ENCODE measurements at places on chromosomes 12 and 14. TPM values are rescaled to one million over a fixed set of nuclear protein-coding genes. Genes with fewer than 3 reads are reported as not detected.

DNA sequence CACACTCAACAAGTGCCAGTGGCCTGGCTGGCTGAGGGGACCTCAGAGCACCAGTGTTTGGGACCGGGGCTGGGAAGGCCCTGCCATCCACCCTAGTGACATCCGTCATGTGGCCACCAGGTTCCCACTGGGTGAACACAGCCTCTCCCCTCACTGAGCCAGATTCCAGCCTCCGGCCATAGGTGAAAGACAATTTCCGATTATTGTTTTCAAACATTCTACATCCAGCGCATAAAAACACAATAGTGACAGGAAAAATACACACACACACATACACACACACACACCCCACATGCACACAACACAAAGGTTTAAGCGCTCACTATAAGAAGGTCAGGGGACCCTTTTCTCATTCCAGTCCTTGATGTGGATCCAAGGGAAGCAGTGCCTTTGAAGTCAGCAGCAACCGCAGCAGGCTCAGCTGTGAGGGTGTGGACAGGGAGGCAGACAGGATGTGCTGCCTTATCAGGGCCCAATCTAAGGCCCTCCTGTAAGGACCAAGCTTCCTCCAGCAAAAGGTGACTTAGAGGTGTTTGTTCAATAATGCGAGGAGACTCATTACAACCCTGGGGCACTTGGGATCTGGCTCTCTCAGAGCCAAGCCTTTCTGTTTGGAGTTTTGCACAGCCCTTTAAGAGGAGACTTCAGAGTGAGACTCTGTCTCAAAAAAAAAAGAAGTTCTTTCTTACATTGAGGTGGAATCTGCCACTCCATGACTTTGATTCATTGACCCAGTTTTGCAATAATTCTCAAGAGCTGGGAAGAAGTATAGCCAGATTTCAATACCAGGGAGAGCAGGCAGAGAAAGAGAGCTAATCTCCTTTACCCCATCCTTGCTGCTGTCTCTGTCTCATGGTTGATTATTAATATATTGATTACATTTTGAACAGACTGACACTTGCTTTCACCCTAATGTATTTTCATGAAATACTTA, 227.8 kb downstream of the ZFP36L1 start:
- no peak for DNase-seq

GRCh38 chr14:65222440-65222858, 120.1 kb upstream of the MAX start:
- peak; percentile 64 for DNase-seq

DNA sequence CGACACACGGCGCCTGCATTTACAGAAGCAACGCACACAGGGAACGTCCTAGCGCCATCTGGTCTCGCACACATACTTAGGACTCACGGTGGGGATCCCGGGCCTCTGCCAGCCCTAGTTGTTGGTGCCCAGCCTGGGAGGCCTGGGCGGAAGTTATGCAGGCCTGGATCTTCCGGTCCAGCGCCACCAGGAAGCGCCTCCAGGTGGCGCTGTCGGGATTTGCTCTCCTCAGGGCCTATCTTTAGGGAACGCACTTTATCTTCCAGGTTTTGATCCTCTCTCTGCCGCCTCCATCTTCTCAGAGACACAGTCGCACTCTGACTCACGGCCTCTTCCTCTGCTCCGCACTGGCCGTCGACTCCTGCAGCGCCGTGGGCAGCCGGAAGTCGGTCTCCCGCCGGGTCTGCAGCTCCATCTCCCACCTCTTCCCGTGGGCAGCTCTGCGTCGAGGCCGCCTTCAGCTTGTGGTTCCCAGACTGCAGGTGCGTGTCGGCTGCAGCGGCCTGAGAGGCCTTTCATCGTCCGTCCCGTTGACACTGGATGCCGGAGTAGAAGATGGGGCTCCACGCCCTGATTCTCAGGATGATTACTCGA, 760.4 kb downstream of the TMEM121 start:
- no peak for DNase-seq

DNA sequence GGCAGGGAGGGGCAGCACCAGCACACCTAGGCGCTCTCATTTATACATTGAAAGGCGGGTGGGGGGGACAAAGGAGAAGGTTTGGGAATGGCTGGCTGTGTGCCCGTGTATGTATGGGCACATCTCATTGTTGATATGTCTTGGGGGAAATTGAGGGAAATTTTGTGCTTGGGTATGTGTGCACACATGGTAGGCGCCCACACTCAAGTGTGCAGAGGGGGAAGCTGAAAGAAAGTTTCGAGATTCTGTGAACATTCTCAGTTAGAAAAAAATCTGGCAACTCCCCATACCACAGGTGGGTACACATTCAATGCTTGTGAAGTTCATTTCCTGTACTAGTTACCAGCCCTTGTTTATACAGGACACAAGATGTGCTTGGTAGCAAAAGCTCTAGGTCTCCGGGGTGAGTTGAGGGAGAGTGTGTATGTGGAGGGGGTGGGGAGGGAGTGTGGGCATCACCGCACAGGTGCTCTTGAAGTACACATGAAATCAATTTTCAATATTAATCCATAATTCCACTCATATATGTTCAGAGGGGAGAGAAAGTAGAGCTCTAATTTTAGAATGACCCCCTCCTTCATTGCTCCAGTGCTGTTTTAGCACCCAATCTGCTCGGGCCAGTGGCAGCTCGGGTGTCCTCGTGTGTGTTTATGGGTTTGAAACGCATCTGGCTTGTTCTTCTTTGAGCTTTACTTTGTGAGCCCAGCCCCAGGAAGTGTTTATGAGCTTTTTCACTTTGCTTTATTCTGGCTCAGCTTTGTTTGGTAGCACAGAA, 286.0 kb downstream of the ZFP36L1 start:
- DNase-seq, result no peak

- peak; percentile 48 for DNase-seq
These were observed 9.8 kb upstream of the PARP11 start for GRCh38 chr12:3882896-3883564.

DNA sequence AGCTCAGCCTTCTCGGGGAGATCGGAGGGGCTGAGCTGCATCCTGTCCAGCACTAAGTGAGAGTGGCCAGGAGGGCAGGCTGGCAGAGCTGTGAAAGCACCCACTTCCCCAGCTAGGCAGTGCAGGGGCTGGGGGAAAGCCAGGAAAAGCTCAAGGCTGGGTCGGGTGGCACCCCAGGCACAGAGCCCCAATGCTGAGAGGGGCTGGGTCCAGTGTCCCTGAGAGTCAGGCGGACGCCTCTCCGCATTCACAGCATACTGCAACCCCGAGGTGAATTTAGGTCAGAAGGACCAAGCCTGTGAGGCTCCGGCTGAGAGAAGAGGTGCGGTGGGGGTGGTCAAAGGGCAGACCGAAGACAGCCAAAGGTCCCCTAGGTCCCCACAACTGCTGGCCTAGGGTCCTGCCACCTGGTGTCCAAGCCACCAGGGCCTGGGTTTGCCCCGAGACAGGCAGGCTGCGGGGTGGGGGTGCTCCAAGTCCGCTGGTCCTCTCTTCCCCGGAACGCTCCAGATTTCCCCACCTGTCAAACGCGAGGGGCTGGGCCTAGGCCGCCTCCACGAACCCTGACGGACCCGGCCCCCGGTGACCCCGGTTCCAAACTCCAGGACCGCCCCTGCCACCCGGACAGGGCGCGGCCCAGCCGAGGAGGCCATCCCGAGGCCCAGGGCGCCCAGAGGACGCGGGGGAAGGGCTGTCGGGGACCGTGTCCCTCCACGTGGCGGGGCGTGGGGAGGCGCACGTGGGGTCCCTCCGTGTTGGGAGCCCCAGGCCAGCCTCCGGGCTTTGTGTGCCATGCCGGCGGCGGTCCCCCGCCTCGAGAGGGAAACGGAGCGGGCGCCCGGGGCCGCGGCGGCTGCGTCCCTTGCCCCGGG, 527 bp downstream of the CAMKK2 start:
- DNase-seq, result no peak

DNA sequence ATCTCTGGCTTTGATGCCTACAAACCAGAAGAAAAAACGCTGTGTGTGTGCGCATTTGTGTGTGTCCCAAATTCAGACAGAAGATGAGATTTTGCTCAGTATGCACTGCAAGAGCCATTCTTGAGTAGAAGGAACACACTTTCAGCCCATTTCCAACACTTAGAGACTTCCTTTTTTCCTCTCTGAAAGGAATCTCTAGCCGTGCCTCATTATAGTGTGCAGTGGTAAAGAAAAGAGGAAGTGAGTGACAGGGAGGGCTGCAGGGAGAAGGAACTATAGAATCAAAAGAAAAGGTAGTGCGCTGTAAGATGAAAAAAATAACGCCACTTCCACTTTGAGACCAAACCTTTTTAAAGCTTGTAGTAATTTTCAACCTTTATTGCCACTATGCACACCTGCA, 1400.9 kb upstream of the FLRT2 start:
- no peak for DNase-seq

DNA sequence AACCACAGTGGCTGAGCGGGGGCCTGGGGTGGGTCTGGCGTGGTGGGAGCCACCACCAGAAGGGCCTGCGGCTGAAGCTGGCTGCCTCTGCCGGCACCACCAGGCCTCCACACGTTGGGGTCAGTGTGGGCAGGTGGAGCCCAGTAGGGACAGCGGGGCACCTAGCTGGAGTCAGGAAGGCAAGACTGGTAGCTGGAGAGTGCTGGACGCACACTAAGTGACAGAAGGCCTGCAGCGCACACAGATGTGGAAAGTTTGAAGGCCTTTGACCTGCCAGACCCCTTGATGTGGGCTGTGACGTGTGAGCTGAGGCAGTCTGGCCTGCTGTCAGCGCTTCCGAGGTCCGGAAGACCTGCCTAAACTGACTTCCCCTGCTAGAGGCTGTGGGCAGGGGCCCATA, 26.3 kb downstream of the RIN3 start:
- no peak for DNase-seq

DNA sequence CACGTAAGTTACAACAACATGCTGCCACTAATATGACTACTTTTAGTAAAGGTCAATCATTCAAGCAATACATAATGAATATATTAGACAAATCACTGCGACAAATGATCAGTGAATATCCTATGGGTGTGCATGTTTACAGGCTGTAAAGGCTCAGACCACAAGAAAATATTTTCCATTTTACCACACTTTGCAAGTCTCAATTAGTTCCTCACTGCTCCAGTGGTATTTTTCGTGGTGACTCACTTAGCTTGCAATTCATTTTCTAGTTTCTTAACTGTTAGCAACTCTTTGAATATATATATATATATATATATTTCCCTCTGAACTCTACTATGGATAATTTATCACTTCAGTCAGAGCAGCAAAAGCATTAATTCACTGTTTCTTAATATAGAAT, 96.9 kb downstream of the EML5 start:
- DNase-seq, result no peak

DNA sequence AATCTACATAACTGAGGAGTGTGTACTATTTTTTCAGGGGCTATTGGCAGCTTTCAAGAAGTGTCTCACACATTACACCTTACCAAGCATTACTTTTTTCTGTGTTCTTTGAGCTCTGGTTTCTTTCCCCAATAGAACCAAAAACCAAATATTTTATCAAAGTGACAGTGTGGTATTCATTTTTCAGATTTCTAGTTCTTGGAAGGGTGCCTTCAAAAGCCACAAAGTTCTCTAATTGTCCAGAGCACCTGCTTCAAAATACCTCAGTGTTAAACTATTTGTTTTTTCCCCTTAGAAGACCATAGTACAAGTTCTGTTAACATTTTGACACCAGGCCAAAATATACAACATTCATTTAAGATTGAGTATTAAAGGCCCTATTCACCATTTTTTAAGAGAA, 515.7 kb downstream of the ETNK1 start:
- DNase-seq, result no peak

DNA sequence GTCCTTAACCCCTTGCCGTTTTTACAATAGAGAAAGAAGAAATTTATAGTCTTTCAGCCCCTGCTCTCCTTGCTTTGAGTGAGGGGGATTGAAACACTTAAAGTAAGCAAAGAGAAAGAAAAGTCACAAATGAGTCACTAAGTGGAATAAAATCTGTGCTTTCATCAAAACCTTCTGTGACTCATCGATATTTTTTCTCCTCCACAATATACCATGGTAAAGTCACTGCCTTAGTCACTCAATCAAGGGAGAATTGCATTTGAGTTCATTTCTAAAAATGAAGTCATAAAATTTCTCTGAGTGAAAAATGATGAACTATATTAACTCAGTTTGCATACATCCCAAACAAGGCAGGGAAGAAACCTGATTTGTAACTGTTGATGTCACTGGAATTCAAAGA, 470.3 kb downstream of the FOXG1 start:
- DNase-seq, result no peak

GRCh38 chr14:89255852-89256251, 161.2 kb downstream of the FOXN3 start:
- no peak for DNase-seq

- no peak for DNase-seq
These were observed 687.6 kb downstream of the FLRT2 start for GRCh38 chr14:86217523-86217922.

DNA sequence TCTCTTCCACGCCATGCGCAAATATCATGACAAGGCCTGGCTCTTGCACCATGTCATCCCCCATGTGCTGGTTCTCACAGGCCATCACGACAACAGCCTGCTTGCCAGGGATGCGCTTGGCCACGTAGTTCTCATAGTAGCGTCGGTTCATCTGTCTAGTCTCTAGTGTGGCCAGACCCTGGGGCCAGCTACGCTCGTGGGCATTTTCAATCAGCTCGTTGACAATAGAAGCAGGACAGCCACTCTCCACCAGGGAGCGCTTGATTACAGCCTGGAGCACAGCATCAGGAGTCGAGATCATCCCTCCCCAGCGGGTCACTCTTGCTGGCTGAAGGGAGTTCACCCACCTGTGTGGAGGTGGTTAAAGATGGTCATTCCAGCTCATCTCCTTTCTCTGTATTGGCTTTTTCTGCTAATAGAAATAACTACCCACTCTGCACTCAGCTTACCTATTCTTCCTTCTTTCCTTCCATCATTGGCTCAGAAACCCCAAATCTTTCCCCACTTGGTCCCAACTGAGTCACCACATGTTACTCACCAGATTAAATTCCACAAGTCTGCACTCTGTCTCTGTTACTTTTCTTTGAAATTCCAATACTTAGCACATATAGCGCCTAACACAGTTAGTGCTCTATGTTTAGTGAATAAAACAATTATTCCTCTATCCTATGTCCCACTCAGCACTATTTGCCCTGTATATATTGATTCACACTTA, 15.1 kb downstream of the RNF41 start:
- DNase-seq, result peak; percentile 18

GRCh38 chr12:121618659-121619233, 7.6 kb upstream of the ORAI1 start:
- DNase-seq, result no peak

- no peak for DNase-seq
These were observed 64.4 kb downstream of the TTLL5 start for GRCh38 chr14:75725481-75725880.

- DNase-seq, result no peak
These were observed 301.5 kb downstream of the NELL2 start for GRCh38 chr12:44574586-44574985.

- DNase-seq, result no peak
These were observed 618 bp upstream of the ANKRD52 start for GRCh38 chr12:56258820-56259183.

- DNase-seq, result no peak
These were observed 50.0 kb downstream of the SSPN start for GRCh38 chr12:26245175-26245942.

Gene NFE2
- total RNA-seq, result not detected

Gene FBLN5
- 1.5 TPM for total RNA-seq

Gene CLEC6A
- total RNA-seq, result not detected

Gene SMCO2
- total RNA-seq, result not detected

Gene MGP
- 1.3 TPM for total RNA-seq

Gene ASB2
- total RNA-seq, result 0.98 TPM

Gene USP44
- total RNA-seq, result 1.3 TPM

Measured in CD4-positive, alpha-beta T cell (primary cell).